ENCODE measurements at places on chromosomes 5 and 9.

GRCh38 chr9:127214421-127215267 lies 49.9 kb upstream of the GARNL3 start:
- peak; percentile 54 for DNase-seq

- no peak for DNase-seq
Observed at GRCh38 chr5:18992264-18992663, 995.7 kb downstream of the CDH18 start.

- no peak for DNase-seq
Observed at GRCh38 chr9:3768712-3769457, 243.1 kb upstream of the RFX3 start.

- no peak for DNase-seq
Observed at GRCh38 chr5:42749020-42749419, 7.6 kb upstream of the CCDC152 start.

DNA sequence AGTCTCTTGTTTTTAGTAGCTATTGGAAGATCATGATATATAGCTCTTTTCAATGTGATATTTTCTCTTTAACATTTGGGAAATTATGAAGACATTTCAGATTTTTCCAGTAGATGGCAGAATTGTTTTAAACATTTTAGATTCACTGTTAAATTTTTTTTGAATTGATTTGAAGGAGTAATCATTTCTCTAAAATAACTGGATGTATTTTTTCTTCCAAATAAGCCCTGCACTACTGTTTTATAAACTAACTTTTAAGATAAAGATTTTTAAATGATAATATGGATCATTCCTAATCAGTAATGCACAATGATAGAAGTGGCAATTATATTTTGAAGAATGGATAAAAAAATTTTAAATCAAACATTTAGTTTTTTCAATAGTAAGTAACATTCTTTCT lies 14.2 kb downstream of the NDUFAF2 start:
- no peak for DNase-seq

- no peak for DNase-seq
Observed at GRCh38 chr5:161411156-161411555, 135.4 kb downstream of the GABRB2 start.

DNA sequence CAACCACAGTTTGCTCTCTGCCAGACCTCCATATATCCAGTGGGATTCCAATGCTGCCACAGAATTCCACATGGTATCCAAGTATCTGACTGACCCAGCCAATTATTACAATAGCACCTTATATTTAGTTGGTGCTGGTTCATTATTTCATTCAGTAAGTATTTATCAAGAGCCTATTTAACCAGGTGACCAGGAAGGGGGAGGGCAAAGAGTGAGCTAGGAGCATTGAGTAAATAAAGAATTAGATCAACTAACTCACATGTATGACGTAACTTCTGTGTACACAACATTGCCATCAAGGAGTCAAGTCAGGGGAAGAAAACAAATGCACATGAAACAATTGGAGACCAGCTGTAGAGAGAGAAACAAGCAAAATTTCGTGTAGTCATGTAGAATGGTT lies 207.1 kb upstream of the PAPPA start:
- no peak for DNase-seq

- no peak for DNase-seq
Observed at GRCh38 chr5:135930949-135931295, 23.9 kb downstream of the LECT2 start.

- no peak for DNase-seq
Observed at GRCh38 chr9:82108941-82109340, 120.4 kb downstream of the SPATA31D1 start.

DNA sequence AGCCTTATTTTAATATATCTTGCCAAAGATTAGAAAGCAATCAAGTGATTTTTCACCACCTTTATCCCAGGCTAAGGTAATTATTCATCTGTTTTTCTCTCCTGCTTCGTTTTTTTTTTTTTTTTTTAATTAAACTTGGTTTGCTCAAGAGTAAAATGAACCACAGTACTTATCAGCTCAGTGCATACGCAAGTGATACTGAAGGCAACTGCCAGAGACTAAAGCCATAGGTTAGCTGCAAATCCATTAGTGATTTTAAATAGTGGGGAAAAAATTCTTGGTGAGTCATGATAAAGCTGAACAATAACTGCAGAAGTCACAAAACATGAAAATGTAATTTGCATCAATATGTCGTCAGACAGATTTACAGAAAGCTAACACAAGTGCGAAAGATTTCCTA lies 829.1 kb downstream of the PTPRD start:
- no peak for DNase-seq

- no peak for DNase-seq
Observed at GRCh38 chr5:1319436-1320256, 24.8 kb upstream of the TERT start.

- DNase-seq: no peak
Observed at GRCh38 chr9:132163876-132164603, 2.2 kb downstream of the NTNG2 start.

DNA sequence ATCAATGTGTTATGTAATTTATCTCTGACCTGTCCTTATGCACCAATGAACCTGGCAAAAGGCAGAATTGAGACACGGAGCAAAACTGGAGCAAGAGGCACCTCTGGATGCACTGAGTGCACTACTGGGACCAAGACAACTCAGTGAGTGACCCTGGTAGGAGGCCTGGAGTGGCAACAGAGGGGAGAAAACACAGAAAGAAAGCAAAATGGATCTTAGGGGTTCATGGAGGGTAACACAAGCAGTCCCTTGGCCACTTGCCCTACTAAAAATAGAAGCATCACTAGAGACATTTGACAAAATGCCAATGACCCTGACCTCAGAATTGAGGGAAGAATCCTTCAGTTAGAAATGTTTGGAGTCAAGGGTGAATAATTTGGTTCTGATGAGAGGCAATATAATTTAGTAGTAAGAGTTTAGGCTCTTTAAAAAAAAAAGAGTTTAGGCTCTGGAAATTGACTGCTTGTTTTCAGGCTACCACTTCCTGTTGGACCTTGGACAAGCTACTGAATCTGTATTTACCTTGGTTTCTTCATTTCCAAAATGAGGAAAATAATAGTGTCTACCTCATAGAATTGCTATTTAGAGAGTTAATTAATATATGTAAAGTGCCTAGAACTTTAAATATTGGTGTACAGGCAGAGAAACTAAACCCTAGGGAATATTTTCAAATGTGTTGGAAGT lies 234.9 kb upstream of the TARS1 start:
- DNase-seq: no peak

GRCh38 chr5:79053321-79053720 lies 16.2 kb downstream of the DMGDH start:
- DNase-seq: no peak

- no peak for DNase-seq
Observed at GRCh38 chr9:7172154-7173115, 414.7 kb downstream of the KDM4C start.

Data from left renal cortex interstitium (tissue), 4 donors.